ENCODE measurements at places on chromosomes 3 and 15. TPM values are rescaled to one million over a fixed set of nuclear protein-coding genes. Genes with fewer than 3 reads are reported as not detected.
A peak's percentile ranks its signal among the peaks of the same experiment; 100 is the strongest.

- peak; percentile 17 for DNase-seq
These were observed 12.2 kb upstream of the ATP2B2 start for GRCh38 chr3:10517627-10518026.

GRCh38 chr3:127074900-127075360 lies 92.0 kb downstream of the PLXNA1 start:
- no peak for DNase-seq

DNA sequence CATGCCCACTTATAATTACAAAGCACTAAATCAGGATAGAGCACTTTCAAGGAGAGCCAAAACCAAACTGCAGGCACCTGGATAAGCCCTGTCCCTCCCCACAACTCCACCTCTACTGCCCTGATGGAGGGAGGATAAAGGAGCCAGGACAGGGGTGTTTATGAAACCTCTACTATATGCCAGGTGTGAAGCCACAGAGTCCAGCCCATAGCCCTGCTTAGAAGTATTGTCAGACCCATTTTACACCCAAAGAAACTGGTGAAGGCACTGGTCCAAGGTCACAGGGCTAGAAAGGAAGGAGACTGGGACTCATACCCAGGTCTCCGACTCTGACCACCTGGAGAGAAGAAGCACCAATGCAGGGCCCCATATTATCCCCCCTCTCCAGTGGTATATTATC lies 48.7 kb downstream of the SH3BP5 start:
- no peak for DNase-seq

GRCh38 chr3:52724511-52724910 lies 18.6 kb downstream of the SPCS1 start:
- DNase-seq: no peak

- no peak for DNase-seq
These were observed 30.5 kb downstream of the ACAN start for GRCh38 chr15:88833731-88834100.

DNA sequence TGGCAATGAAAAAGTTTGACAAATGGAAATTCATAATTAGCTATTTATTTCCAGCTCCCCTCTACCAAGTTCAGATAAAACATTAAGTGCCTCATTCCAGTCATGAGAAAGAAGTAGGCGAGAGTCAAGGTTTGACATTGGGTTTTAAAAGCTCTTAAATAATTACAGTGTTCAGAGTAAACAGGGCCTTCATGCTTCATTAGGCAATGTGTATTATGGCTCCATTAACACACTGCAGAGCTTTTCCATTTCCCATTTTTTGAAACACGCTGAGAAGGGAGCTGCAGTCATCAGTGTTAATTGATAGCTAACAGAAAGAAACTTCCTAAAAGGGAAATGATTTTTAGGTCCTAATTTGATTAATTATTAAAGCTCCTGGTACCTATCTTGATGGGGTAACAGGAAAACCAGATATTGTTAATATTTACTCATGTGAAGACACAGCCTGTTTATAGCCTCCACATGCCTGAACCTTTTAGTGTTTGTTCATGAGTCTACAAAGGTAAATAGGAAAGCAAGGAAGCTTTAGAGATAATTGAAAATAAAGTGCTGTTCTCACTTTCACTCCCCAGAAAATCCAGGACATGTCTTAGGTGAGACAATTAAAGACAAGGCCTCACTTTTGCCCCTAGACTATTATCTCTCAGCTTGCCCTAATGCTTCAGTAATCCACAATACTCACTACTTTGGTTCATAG lies 28.7 kb downstream of the SST start:
- DNase-seq: no peak

OR5H14 gene
- not detected for total RNA-seq
